ENCODE measurements at places on chromosomes 13 and 19.
A peak's percentile ranks its signal among the peaks of the same experiment; 100 is the strongest.

GRCh38 chr19:49428547-49429451 is 3.6 kb downstream of the GFY start:
- no peak for DNase-seq

DNA sequence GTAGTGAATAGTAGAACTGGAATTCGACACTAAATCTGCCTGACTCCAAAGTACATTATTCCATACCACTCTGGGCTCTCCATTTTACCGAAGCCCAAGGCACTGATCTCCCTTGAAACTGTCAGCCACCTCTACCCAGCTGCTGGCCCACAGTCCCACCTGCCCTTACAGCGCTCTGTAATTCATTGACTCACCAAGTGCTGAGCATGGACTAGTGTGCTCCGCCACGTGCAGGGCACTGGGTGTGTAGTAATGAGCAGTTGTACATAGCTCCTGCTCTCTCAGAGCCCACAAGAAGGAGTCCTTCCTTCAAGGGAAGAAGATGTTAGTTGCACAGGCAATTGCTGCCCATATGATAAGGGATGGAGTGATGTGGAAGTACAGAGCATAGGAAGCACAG is 76.6 kb upstream of the SIAH3 start:
- no peak for DNase-seq

DNA sequence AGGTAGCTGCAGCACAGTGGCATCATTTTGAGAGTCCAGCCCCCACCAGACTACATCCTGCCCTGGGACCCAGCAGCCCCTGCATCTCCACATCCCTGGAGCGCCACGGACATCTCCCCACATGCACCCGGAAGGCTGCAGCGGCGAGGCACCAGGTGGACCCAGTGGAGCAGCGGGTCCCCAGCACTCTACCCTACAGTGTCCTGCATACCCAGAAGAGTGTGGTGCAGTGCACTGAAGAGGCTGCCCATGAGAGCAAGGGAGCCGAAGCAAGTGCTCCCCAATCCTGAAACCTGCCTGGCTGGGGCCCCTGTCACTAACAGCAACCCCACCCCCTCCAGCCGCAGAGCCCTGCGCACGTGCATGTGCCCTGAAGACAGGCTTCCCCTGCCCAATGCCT is 21.3 kb upstream of the SLC7A9 start:
- DNase-seq, result no peak

GRCh38 chr19:27671876-27672275 is 1541.1 kb downstream of the UQCRFS1 start:
- DNase-seq, result no peak

DNA sequence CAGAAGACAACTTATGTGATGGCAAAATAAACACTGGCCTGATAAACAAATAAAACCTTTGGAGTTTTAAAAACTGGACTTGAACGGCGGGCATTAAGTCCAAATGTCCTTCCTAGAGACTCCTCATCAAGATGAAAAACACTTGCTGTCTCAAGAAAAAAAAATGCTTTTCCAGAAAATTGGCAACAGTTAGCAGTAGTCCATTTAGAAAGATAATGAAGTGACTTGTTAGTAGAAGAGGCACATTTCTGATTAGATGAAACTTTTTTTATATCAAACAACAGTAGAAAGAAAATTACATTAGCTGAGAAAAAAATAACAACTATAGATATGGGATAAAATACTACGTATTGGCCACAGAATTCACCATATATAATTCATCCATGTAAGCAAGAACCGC is 1750.7 kb upstream of the PCDH20 start:
- DNase-seq, result no peak

- DNase-seq, result no peak
These were observed 203.9 kb downstream of the SHISA2 start for GRCh38 chr13:25847635-25848626.

DNA sequence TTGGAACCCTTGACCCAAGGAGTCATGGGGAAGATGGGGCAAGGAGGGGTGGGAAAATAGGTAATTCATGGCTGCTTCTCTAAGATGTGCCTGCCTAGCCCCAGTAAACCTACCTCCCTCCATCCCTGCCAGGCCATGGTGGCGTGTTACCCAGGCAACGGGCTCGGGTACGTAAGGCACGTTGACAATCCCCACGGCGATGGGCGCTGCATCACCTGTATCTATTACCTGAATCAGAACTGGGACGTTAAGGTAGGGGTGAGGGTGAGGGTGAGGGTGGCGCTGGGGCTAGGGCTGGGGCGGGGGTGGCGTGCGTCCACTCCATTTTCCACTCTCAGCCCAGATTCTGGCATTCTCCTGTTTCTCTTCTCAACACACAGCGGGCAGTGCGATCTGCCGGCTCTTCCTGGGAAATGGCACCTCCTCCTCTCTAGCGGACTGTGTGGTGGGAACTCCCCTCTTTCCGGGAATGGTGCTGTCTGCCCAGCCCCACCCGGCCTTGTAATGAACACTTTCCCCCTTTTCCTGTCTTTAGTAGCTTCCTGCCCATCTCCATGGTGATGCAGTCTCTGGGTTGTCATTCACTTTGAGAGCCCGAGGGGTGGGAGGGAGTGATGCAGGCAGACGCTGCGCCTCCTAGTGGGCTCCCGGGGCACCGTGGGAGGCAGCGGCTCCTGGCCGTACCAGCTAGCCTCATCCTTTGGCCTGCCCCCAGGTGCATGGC is 7.6 kb downstream of the EGLN2 start:
- peak; percentile 95 for DNase-seq

DNA sequence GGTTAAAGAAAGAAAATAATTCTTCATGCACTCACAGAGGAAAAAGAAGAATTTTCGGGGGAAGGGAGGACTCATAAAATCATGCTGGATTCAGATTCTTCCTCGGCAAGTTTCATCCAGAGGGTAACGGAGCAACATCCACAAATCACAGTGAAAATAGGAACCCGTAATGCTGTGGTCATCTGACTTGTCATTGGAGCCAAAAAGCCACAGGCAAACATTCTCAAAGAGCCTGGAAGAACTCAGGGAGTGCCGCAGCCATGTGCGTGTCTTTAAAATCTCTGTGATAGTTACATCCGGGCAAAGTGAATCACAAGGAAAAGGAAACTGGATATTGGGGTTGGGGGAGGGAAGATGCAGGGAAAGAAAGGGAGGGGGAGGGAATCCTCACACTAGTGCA is 33.0 kb upstream of the VSTM2B start:
- DNase-seq, result no peak

DNA sequence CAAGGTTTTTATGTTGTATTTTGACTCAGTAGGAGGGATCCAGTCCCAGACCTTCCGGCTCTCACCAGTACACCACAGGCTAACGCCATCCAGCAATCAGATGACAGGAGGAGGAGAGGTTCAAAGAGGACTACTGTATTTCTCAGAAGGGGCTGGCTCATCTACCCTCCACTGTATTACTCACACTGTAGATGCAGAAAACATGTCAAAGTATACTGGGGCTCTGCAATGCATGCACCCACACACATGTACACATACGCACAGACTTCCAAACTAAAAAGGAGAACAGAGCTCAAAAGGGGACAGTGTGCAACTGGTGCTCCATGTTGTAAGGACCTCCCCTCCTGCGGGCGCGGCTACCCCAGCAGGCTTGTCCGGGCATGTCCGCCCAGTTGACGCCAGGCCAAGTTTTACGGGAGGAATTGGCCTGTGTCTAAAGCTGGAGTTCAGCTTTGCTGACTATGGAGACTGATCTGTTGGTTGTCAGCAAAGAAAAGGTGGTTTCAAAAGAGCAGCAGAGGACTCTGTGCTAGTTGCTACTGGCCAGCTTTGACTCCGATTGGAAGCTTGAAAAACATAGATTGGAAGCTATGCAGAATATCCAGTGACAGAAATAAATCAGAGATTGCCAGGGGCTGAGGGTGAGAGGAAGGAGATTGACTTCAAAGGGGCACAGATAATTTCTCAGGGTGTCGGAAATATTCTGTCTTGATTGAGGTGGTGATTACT is 314.2 kb downstream of the DLEU7 start:
- DNase-seq, result no peak

- no peak for DNase-seq
These were observed 18.1 kb upstream of the POU2F2 start for GRCh38 chr19:42150364-42150763.

- no peak for DNase-seq
These were observed 20.5 kb downstream of the CNFN start for GRCh38 chr19:42369433-42370067.
